ENCODE measurements at places on chromosomes 12 and 14. TPM values are rescaled to one million over a fixed set of nuclear protein-coding genes. Genes with fewer than 3 reads are reported as not detected.

DNA sequence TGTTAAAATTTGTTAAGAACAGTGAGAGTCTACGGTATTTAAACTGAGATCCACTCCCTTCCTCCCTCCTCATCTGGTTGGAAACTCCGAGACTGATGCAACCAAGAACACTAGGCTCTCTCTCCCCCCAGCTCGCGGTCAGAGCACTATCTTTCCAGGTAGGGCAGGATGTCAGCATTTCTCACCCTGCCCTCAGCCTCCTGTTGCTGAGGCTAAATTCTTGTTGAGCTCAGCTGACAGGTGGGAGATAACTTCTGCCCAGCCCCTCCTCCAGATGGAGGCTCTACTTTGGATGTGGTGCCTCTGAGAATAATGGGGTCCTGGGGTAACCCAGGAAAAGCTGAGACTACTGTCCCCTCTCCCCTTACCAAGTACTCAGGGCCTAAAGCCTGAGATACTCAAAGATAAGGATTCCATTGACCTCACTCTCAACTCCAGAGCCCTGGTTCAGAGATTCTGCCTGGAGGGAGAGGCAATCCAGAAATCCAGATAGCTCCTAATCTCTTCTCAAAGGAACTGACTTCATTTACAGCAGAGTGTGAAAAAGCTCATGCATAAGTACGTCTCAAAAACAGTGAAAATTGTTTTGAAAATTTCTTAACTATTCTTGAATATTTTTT, 110.1 kb downstream of the EML5 start:
- DNase-seq: no peak

- DNase-seq: no peak
Measured at GRCh38 chr12:66667906-66668305, 11.0 kb downstream of the GRIP1 start.

- DNase-seq: no peak
Measured at GRCh38 chr12:76713986-76714385, 49.9 kb upstream of the ZDHHC17 start.

DNA sequence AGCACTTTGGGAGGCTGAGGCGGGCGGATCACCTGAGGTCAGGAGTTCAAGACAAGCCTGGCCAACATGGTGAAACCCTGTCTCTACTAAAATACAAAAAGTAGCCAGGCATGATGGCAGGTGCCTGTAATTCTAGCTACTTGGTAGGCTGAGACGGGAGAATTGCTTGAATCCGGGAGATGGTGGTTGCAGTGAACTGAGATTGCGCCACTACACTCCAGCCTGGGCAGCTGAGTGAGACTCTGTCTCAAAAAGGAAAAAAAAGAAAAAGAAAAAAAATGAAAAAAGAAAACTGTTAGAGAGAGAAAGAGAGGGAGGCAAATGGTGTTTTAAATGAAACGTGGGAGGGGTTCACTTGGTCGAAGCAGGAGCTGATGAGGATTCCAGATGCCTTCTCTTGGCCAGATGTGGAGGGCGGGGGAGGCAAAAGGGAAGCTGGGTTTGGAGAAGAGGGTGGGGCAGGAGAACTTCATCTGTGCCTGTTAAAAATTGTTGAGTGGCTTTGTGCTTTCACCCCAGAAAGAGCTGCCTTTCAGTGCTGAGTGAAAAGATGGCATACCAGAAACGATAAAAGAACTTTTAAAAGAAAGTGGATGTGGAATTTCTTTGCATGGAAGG, 1.1 kb downstream of the EMP1 start:
- DNase-seq: no peak

DNA sequence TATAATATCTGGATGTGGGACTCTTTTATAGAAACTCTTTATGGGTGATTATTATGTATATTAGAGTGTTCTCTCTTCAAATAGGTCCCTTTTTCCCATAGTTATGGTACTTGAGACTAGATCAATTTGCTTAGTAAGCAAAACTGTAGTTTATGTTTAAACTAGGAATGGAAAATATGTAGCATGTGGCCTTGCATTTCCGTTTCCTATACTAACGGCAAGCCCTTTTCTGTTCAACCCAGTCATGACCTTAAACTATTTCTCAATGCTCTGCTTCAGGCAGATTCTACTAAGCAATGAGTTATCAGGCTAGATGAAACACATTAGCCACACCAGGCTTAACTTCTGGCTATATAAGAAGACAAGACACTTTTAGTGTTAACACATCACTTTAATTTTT, 84.6 kb downstream of the OTOGL start:
- DNase-seq: no peak

- DNase-seq: no peak
Measured at GRCh38 chr14:56995010-56995409, 184.7 kb upstream of the OTX2 start.

- DNase-seq: no peak
Measured at GRCh38 chr12:67484791-67485480, 163.6 kb upstream of the DYRK2 start.

GRCh38 chr14:43894534-43894933, 612.5 kb downstream of the FSCB start:
- no peak for DNase-seq

- peak; percentile 32 for DNase-seq
Measured at GRCh38 chr14:92986254-92987147, 63.6 kb downstream of the CHGA start.

- DNase-seq: no peak
Measured at GRCh38 chr14:92494512-92494911, 19.1 kb upstream of the RIN3 start.

- no peak for DNase-seq
Measured at GRCh38 chr12:27246141-27246540, 2.1 kb downstream of the STK38L start.

- no peak for DNase-seq
Measured at GRCh38 chr14:100384277-100384676, 61.1 kb downstream of the SLC25A47 start.

The CYP27B1 gene
- not detected for total RNA-seq

The DHH gene
- total RNA-seq: 0.47 TPM

The C12orf54 gene
- total RNA-seq: not detected

The GZMH gene
- total RNA-seq: not detected

The LRFN5 gene
- 93.0 TPM for total RNA-seq

The NEUROD4 gene
- 3.9 TPM for total RNA-seq

The L2HGDH gene
- total RNA-seq: 18.6 TPM

The KRT75 gene
- not detected for total RNA-seq

The SERPINA5 gene
- total RNA-seq: 0.16 TPM

The GARIN6 gene
- not detected for total RNA-seq

The CABP1 gene
- total RNA-seq: 3.1 TPM

The SLC6A15 gene
- total RNA-seq: 119 TPM

The EPS8 gene
- total RNA-seq: 110 TPM
